Endodermal cell (in vitro differentiated cells): ENCODE measurements at places on chromosomes 2 and 18. TPM values are rescaled to one million over a fixed set of nuclear protein-coding genes. Genes with fewer than 3 reads are reported as not detected.

GRCh38 chr18:67608191-67608590, 91.7 kb upstream of the DSEL start:
- H3K4me1 ChIP-seq, result no peaks in the 10 kb centered on the region
- no peak overlapping the region for H3K4me3 ChIP-seq
- no peaks in the 10 kb centered on the region for H3K36me3 ChIP-seq
- DNase-seq, result no peak
- no peaks in the 10 kb centered on the region for H3K27me3 ChIP-seq

ABCG5 gene
- total RNA-seq, result not detected in 2 replicates

GRCh38 chr2:102558463-102558862, 60.9 kb upstream of the SLC9A2 start:
- no peak overlapping the region for H3K27ac ChIP-seq
- DNase-seq, result no peak
- H3K4me1 ChIP-seq, result no peaks in the 10 kb centered on the region

DNA sequence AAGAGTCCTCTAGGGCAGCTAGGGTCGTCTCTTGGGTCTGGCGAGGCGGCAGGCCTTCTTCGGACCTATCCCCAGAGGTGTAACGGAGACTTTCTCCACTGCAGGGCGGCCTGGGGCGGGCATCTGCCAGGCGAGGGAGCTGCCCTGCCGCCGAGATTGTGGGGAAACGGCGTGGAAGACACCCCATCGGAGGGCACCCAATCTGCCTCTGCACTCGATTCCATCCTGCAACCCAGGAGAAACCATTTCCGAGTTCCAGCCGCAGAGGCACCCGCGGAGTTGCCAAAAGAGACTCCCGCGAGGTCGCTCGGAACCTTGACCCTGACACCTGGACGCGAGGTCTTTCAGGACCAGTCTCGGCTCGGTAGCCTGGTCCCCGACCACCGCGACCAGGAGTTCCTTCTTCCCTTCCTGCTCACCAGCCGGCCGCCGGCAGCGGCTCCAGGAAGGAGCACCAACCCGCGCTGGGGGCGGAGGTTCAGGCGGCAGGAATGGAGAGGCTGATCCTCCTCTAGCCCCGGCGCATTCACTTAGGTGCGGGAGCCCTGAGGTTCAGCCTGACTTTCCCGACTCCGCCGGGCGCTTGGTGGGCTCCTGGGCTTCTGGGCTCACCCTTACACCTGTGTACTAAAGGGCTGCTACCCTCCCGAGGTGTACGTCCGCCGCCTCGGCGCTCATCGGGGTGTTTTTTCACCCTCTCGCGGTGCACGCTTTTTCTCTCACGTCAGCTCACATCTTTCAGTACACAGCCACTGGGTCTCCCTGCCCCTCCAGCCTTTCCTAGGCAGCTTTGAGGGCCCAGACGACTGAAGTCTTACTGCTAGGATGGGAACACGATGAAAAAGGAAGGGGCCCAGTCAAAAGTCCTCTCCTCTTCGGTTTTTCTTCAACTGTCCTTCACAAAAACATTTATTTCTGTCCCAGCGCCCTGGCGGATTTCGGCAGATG, 8.1 kb downstream of the SIX2 start:
- DNase-seq, result peak; percentile 86
- H3K27me3 ChIP-seq, result peaks cover 99% of the 10 kb centered on the region
- no peak overlapping the region for H3K27ac ChIP-seq

SPR gene
- 6.5 to 13.7 TPM (median 12.3 TPM) in 3 replicates for total RNA-seq

DNA sequence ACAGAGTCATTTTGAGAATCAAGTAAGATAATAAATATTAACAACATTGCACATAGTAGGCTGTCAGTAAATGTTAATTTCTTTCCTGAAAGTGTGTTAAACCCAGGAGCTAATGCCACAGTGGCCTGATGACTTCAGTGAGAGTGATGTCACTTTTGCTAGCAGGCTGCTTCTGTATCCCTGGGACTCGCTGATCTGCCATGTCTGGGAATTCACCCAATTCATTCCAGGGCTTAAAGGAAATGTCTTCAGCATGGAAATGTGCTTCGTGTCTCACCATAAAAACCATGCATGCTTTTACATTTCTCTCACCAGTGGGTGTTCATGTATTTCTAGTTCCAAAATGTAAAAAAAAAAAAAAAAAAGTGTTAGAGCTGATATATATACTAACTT, 56.8 kb upstream of the MAPRE3 start:
- H3K27ac ChIP-seq, result peak overlapping the region; percentile 99
- peaks cover 5% of the 10 kb centered on the region for H3K4me1 ChIP-seq
- peaks cover 4% of the 10 kb centered on the region for H3K27me3 ChIP-seq

DNA sequence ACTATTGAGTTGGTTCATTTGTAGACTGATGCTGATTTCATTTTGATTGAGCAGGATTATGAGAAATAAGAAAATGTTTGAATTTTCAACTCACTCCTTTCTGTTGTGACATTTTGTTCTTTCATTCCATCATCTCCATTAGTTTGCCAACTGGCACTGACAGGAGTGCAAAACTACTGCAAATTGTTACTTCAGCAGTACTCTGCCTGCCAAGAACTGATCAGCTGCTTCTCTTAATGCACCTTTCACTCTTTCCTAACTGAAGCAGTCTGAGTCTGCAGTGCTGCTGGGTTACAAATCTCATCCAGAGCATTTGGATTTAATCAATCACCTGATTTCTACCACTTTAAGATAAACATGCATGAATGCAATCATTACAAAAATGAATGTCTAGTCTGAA, 70.9 kb downstream of the TMEFF2 start:
- no peak for DNase-seq
- H3K4me1 ChIP-seq, result no peaks in the 10 kb centered on the region
- H3K27ac ChIP-seq, result no peak overlapping the region

MPP4 gene
- total RNA-seq, result 0.11 and 0.18 TPM in 2 replicates

DNA sequence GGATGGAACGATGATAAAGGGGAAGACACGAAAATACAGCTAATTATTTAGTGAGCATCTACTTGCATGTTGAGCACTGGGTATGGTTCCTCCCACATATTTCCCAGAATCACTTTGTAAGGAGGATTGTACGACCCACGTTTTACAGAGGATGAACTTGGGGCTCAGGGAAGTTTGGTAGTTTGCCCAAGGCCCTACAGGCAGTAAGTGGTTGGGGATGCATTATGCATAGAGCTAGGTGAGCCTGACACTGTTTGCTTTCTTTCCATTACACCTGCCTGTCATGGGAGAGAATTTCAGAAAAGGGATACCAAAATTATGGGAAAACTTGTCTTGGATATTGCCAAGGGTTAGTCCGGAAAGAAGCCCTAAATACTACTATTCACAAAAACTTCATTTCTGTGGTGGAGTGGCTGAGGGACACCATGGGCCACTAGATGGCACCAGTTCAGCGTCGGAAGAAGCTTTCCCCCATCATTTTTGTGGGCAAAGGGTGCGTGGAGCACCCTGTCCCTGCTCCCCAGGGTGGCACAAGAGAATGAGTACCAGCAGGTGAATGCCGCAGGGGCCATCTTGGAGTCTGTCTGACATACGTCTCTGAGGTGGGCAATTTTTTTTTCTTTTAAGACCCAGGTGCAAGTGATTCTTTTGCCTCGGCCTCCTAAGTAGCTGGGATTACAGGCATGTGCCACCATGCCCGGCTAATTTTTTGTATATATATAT, 23.5 kb upstream of the C18orf32 start:
- H3K36me3 ChIP-seq, result no peaks in the 10 kb centered on the region
- no peak overlapping the region for H3K4me3 ChIP-seq
- no peak overlapping the region for H3K27ac ChIP-seq

EMX1 gene
- total RNA-seq, result 0.35 TPM in 1 of 3 replicates, not detected in the others

HAT1 gene
- 58.1 and 61.1 TPM in 2 replicates for total RNA-seq

- no peaks in the 10 kb centered on the region for H3K4me1 ChIP-seq
- H3K27ac ChIP-seq, result no peak overlapping the region
- no peak overlapping the region for H3K4me3 ChIP-seq
- no peaks in the 10 kb centered on the region for H3K27me3 ChIP-seq
- H3K36me3 ChIP-seq, result no peaks in the 10 kb centered on the region
- no peak for DNase-seq
Observed at GRCh38 chr2:79686884-79687283, 174.0 kb downstream of the CTNNA2 start.

GRCh38 chr2:184814421-184814820, 216.1 kb downstream of the ZNF804A start:
- no peak overlapping the region for H3K4me3 ChIP-seq
- H3K36me3 ChIP-seq, result no peaks in the 10 kb centered on the region
- no peak for DNase-seq
- peak overlapping the region; percentile 27 for H3K27ac ChIP-seq
- no peaks in the 10 kb centered on the region for H3K27me3 ChIP-seq

- DNase-seq, result peak; percentile 59
- no peaks in the 10 kb centered on the region for H3K27me3 ChIP-seq
- H3K36me3 ChIP-seq, result no peaks in the 10 kb centered on the region
- no peak overlapping the region for H3K4me3 ChIP-seq
- no peaks in the 10 kb centered on the region for H3K4me1 ChIP-seq
Observed at GRCh38 chr2:78023356-78023755, 501.2 kb upstream of the LRRTM4 start.

DNA sequence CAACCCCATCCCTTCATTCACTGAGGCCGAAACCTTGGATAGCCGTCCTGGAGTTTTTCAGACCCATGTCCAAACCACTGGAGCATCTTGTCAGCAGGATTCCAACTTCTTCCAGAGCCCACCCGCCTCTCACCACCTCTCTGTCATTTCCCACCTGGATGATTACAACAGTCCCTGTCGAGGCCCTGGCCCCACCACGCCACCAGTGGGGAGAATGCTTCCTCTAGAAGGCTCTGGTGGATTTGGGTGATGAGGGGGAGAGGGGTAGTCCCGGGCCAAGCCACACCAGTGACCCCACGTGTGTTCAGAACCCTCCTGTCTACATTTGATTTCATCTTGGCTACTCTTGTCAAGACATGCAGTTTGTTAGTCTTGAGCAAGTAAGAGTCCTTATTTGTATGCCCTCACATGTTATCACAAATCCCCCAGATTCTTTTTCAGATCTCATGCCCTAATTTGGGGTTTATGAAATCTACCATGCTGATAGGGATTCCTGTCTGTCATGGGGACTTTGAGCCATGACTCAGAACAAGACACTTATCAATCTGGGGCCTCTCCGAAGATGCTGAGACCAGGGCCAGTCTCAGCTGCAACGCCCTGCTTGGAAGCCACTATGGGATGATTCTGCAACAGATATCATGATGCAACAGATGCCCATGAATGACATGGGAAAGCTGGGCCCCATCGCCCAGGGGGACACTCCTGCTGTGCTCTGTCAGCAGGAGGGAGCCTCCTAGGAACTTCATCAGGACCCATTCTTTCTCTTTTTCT, 186.1 kb downstream of the ZFP36L2 start:
- no peaks in the 10 kb centered on the region for H3K4me1 ChIP-seq
- H3K27ac ChIP-seq, result no peak overlapping the region
- no peak overlapping the region for H3K4me3 ChIP-seq

GRCh38 chr2:235781775-235782174, 287.9 kb downstream of the AGAP1 start:
- H3K4me3 ChIP-seq, result no peak overlapping the region
- H3K27ac ChIP-seq, result no peak overlapping the region
- no peak for DNase-seq
- no peaks in the 10 kb centered on the region for H3K4me1 ChIP-seq
- H3K27me3 ChIP-seq, result no peaks in the 10 kb centered on the region

- peaks cover 9% of the 10 kb centered on the region for H3K36me3 ChIP-seq
- H3K27me3 ChIP-seq, result no peaks in the 10 kb centered on the region
- H3K4me3 ChIP-seq, result no peak overlapping the region
- H3K4me1 ChIP-seq, result no peaks in the 10 kb centered on the region
Observed at GRCh38 chr18:10751653-10752052, 225.8 kb downstream of the NAPG start.

DNA sequence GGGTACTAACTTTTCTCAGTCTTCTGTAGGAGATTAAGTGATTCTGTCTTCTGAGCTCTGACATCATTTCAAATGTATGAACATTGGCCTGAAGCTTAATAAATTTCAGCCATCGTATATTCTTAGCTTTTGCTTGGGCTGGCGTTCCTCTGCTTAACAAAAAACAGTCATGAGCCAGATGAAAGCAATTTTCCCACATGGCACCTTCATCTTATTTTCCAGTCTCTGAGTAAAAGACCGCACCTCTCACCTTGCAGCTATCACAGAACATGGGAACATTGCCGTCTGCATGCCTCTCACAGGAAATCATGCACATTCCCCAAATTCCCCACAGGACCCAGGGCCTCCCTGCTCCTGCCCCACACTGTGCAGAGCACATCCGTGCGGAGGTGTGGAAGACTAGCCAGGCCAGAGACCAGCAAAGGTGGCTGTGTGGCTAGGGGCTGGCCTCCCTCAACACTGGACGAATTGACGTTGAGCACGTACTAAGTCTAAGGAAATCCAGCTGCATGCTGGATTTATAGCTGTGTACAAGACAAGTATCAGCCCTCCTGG, 531.8 kb upstream of the ID2 start:
- no peaks in the 10 kb centered on the region for H3K4me1 ChIP-seq
- no peak overlapping the region for H3K4me3 ChIP-seq
- H3K27ac ChIP-seq, result no peak overlapping the region
- DNase-seq, result peak; percentile 80
- no peaks in the 10 kb centered on the region for H3K27me3 ChIP-seq

CCDC121 gene
- 4.0 and 4.6 TPM in 2 replicates for total RNA-seq

- no peaks in the 10 kb centered on the region for H3K27me3 ChIP-seq
- H3K4me1 ChIP-seq, result peaks cover 8% of the 10 kb centered on the region
- no peak for DNase-seq
- no peaks in the 10 kb centered on the region for H3K36me3 ChIP-seq
- no peak overlapping the region for H3K4me3 ChIP-seq
Observed at GRCh38 chr2:155975734-155976133, 356.8 kb downstream of the NR4A2 start.

B3GNT7 gene
- total RNA-seq, result 32.3 and 33.2 TPM in 2 replicates

GRCh38 chr18:23479829-23480505, 23.3 kb upstream of the RMC1 start:
- H3K27ac ChIP-seq, result no peak overlapping the region
- peaks cover 2% of the 10 kb centered on the region for H3K4me1 ChIP-seq

- H3K36me3 ChIP-seq, result no peaks in the 10 kb centered on the region
- no peak overlapping the region for H3K27ac ChIP-seq
- H3K4me3 ChIP-seq, result no peak overlapping the region
- H3K27me3 ChIP-seq, result no peaks in the 10 kb centered on the region
- DNase-seq, result no peak
- no peaks in the 10 kb centered on the region for H3K4me1 ChIP-seq
Observed at GRCh38 chr2:46887028-46887885, 28.3 kb downstream of the MCFD2 start.

- no peak for DNase-seq
- H3K36me3 ChIP-seq, result no peaks in the 10 kb centered on the region
- H3K4me3 ChIP-seq, result no peak overlapping the region
- no peak overlapping the region for H3K27ac ChIP-seq
Observed at GRCh38 chr2:45242161-45242741, 233.0 kb upstream of the SIX2 start.

- no peaks in the 10 kb centered on the region for H3K36me3 ChIP-seq
- H3K4me1 ChIP-seq, result no peaks in the 10 kb centered on the region
- no peak overlapping the region for H3K27ac ChIP-seq
- H3K27me3 ChIP-seq, result no peaks in the 10 kb centered on the region
- H3K4me3 ChIP-seq, result no peak overlapping the region
- no peak for DNase-seq
Observed at GRCh38 chr18:23887493-23887892, 127.1 kb upstream of the TTC39C start.

ZNF638 gene
- 208 to 239 TPM (median 229 TPM) in 3 replicates for total RNA-seq

GRCh38 chr2:74515271-74515980, 1.2 kb downstream of the TLX2 start:
- H3K36me3 ChIP-seq, result no peaks in the 10 kb centered on the region
- no peak overlapping the region for H3K4me3 ChIP-seq
- DNase-seq, result peak; percentile 85
- peaks cover 100% of the 10 kb centered on the region for H3K27me3 ChIP-seq
- H3K4me1 ChIP-seq, result peaks cover 3% of the 10 kb centered on the region
